ENCODE measurements at places on chromosomes 5 and 9. TPM values are rescaled to one million over a fixed set of nuclear protein-coding genes. Genes with fewer than 3 reads are reported as not detected.

The OR1Q1 gene
- total RNA-seq = not detected

The COL5A1 gene
- total RNA-seq = 1,941 TPM

The SLC46A2 gene
- not detected for total RNA-seq

The G3BP1 gene
- 158 TPM for total RNA-seq

The CAPSL gene
- total RNA-seq = not detected

The SLIT3 gene
- 29.4 TPM for total RNA-seq

The PRDM9 gene
- not detected for total RNA-seq

The ADAMTS16 gene
- total RNA-seq = 3.9 TPM

The TRMT10B gene
- 3.8 TPM for total RNA-seq

The GABRA1 gene
- not detected for total RNA-seq

The NEURL1B gene
- 4.4 TPM for total RNA-seq

The CCDC180 gene
- 1.4 TPM for total RNA-seq

The IFNK gene
- total RNA-seq = not detected

The SLC31A2 gene
- 6.1 TPM for total RNA-seq

The LCN15 gene
- total RNA-seq = not detected

The IRGM gene
- total RNA-seq = not detected

The SNCAIP gene
- total RNA-seq = 13.1 TPM

The CAMK2A gene
- total RNA-seq = 3.3 TPM

The FTMT gene
- not detected for total RNA-seq

The FBLL1 gene
- 1.1 TPM for total RNA-seq

The PDE6A gene
- not detected for total RNA-seq

The PKD2L2 gene
- not detected for total RNA-seq

The F2R gene
- total RNA-seq = 15.4 TPM

The OR2V2 gene
- not detected for total RNA-seq

The GDNF gene
- total RNA-seq = 1.2 TPM

The MARCOL gene
- total RNA-seq = not detected

The LVRN gene
- 0.59 TPM for total RNA-seq

The PCDHA6 gene
- total RNA-seq = 0.60 TPM

The PLCXD3 gene
- under 0.01 TPM for total RNA-seq

The AGXT2 gene
- not detected for total RNA-seq

The LOX gene
- total RNA-seq = 874 TPM

The ENDOG gene
- total RNA-seq = 14.0 TPM

The PRSS3 gene
- 2.1 TPM for total RNA-seq

The C1QTNF2 gene
- 0.32 TPM for total RNA-seq

The PCDHB16 gene
- total RNA-seq = 0.30 TPM
